ENCODE measurements at places on chromosomes 5 and 9.

DNA sequence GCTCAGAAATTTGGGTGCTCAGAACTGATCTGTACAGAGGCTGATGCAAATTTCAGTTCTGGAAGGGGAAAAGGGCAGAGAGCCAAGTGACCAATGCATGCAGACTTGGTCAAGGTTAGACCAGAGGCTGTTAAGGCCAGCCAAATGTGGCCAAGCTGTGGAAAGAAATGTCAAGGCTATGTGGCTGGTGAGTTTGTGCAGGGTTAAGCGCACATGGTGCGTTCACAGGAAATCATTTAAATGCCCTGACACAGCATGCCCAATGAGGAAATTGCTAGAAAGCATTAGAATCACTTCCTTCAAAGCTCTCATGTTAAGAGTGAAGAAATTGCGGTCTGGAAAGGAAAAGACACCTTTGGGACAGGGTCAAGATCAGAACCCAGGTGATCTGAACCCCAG is 58.0 kb downstream of the PTPN3 start:
- no peak for DNase-seq

- DNase-seq: no peak
These were observed 62.9 kb upstream of the PPARGC1B start for GRCh38 chr5:149667084-149667828.

DNA sequence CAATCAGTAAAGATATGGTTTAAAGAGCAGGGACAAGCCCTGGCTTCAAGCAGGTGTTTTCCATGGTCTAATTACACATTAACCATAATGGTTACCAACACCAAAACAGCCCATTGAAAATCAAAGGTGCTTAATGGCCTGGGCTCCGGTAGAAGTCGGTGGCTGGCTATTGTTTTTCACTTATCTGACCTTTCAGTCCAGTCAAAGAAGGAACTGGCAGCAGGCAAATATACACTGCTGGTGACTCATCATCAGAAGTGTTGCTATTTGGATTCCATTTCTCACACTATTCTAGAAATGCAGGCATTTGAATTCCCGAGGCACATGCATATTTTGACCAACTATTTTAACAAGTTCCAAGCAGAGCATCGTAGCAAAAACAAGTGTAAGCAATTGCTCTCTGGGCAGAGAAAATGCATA is 26.3 kb upstream of the GABRP start:
- DNase-seq: no peak

DNA sequence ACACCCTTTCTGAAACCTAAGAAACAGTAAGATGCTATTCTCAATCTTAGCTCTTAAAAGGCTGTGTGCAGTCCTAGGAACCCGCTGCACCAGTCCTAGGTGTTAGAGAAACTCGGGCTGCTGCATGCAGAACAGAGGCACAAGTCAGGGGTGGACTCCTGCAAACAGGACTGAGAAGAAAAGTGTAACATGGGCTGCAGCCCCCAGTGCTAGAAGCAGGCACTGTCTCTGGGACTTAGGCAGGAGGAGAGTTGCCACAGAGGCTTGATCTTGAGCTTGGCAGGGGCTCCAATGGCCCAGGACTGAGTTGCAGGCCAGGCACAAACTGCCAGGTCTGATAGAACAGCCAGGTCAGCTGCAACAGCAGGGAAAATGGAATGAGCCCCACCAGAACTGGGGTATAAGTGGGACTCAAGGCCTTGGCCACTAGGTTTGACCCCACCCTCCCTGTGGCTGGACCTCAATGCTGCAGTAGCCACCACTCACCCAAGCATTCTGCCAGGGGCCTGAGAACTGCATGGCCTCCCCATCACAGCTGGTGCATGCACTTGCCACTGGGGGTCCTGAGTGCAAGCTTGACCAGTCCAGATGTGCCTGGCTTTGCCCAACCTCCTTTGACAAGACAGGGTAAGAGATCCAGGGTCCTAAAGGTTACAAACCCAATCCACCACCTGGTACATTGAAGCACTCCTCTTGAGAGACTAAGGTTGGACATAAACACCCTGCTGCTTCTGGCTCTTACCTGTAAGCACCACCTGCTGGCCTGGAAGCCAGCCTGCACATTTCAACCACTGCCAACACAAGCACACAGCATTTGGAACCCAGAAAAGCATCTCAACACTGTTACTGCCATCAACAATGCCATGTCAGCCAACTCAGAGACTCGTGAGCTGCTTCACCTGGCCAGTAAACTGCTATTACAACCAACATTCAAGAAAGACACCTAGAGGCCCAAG is 103.3 kb downstream of the FBXL17 start:
- DNase-seq: no peak

- no peak for DNase-seq
These were observed 294.0 kb downstream of the ZNF608 start for GRCh38 chr5:124452412-124452811.

DNA sequence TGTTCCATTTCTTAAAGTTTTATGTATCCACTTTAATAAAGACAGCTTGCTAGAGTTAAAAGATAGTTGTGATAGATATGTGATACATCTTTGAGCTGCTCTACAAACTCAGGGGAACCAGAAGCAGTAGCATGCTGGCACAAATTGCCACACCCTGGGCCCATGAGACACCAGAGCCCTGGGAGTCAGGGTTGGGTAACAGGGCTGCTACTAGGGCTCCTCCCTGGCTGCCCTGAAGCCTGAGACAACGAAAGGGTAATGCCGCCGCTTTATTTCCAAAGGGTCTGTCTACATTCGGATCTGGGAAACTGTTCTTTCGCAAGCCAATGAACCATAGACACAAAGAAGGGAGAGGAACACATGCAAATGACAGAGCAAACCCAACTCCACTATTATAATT is 29.2 kb downstream of the PTPN3 start:
- no peak for DNase-seq

DNA sequence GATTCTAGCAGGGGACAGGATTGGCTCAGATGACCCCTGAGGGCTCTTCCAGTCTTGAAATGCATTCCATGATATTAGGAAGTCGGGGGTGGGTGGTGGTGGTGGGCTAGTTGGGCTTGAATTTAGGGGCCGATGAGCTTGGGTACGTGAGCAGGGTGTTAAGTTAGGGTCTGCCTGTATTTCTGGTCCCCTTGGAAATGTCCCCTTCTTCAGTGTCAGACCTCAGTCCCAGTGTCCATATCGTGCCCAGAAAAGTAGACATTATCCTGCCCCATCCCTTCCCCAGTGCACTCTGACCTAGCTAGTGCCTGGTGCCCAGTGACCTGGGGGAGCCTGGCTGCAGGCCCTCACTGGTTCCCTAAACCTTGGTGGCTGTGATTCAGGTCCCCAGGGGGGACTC is 2.9 kb upstream of the MYOZ3 start:
- no peak for DNase-seq

DNA sequence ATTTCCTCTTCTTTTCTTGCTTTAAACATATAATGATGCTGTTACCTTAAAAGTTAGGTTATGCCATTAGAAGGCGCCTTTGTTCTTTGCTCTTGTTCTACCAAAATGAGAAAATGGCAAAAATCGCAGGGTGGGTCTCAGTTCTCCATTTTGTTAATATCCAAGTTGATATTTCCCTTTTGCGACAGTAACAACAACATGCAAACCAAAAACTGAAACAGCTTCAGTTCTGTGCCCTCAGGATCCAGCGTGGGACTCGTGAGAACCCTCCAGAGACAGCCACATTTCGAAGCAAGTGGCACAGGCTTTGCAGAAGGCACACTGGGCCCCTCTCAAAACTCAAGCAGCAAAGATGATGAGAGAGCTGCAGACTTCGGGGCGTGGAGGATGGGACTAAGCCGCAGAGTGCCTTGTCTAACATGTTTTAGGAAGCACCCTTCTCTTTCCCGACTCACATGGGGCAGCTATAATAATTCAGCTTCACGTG is 33.0 kb upstream of the LCP2 start:
- DNase-seq: no peak

DNA sequence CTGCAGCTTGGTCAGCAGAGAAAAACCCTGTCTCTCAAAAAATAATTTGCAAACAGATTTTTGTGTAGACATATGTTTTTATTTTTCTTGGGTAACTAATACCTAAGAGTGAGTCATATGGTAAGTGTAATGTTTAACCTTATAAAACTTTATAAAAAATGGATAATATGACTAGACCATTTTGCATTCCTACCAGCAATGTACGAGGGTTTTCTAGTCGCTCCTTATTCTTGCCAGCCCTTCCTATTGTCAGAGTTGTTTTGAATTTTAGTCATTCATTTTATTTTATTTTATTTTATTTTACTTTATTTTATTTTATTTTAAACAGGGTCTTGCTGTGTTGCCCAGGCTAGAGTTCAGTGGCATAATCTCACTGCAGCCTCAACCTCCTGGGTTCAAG is 37.8 kb downstream of the RABGAP1 start:
- DNase-seq: no peak

DNA sequence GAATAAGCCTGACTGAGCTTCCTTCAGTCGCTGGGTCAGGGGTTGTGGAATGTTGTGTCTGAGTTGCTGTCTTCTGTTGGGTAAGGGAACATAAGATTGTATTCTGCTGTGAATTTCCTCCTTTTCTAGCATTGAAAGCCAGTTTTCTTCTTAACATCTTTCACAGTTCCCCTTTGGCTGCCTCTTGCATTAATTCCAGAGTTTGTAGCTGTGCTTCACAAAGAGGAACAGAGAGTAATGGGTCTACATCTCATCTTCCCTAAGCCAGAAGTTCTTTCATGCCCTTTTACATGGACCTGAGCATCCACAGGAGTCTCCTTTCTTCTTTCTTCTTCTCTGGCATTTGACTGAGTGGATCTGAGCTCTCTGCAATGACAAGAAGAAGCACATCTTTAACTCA is 686.8 kb downstream of the KCTD16 start:
- no peak for DNase-seq

- DNase-seq: no peak
These were observed 43.4 kb upstream of the CDKN2B start for GRCh38 chr9:22052376-22052945.

- no peak for DNase-seq
These were observed 96.2 kb downstream of the HSPA4 start for GRCh38 chr5:133147815-133148567.

DNA sequence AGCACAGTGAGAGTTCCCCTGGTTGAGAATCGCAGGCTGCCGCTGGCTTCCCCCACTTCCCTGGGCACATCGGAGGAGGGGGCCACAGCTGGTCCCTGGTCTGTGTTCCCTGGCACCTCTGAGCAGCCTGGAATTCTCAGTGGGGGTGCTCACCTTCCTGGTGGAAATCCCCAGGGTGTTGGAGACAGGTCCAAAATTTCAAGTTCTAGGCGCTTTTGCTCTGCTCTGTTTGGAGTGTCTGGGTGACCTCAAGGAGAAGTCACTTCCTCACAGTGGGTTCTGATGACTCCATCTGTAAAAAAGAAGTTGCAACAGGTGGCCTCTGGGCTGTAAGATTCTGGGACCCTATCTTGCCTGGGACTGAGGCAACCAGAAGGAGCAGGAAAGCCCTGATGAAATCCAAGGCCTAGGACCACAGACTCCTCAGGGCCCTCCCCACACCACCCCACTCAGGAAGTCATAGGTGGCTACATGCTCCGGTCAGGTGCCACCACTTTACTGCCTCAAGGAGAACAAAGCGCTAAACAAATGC is at the start of gene TRAF1:
TRAF1 (minus strand) TSS at position 400 of the 532 bp plus-strand sequence. CDS start 721 bp downstream, outside the sequence.
- no peak for DNase-seq

DNA sequence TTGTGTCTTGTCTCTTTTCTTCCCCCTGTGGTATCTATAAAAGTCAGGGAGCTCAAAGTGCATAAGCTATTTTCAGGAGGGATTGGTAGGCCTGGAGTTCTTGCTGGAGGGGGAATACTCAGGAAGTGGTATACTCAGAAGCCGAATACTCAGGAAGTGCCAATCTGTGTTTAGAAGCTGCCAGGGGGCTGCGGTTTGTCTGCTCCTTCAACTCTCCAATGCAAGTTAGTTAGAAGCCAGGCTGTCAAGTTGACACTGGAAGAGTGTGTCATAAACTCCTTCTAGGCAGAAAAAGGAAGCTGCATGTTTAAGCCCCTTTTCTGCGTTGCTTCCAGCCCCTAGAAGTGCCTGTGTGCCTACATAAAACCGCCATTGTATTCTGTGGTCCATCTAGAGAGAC is 366.5 kb downstream of the TAF11L14 start:
- DNase-seq: no peak

- DNase-seq: peak; percentile 27
These were observed 32.0 kb upstream of the ADAM19 start for GRCh38 chr5:157607371-157608161.

GRCh38 chr9:16257604-16258003 is 612.9 kb downstream of the BNC2 start:
- no peak for DNase-seq

- no peak for DNase-seq
These were observed 801.0 kb upstream of the NUDT12 start for GRCh38 chr5:104363567-104363966.

DNA sequence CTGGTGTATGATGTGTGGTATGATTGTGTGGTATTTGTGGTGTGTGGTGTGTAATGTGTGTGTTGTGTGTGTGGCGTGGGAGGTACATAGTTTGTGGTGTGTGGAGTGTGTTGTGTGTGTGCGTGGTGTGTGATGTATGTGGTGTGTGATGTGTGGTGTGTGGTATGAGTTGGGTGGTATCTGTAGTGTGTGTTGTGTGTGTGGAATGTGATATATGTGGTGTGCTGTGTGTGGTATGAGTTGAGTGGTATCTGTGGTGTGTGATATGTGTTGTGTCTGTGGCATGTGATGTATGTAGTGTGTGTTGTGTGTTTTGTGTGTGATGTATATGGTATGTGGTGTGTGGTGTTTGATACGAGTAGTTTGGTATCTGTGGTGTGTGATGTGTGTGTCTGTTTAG is 272.5 kb upstream of the IRX1 start:
- DNase-seq: no peak

DNA sequence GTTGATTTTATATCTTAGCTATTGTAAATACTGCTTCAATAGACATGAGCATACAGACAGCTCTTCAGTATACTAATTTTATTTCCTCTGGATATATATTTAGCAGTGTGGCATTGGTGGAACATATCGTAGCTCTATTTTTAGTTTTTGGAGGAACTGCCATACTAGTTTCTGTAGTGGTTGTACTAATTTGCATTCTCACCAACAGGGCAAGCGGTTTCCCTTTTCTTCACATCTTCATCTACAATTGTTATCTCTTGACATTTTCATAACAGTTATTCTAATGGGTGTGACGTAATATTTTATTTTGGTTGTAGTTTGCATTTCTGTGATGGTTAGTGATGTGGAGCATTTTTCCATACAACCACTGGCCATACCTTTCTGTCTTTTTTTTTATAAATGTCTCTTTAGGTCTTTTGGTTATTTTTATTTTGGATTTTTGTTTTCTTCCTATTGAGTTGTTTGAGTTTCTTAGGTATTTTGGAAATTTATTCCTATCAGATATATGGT is 32.5 kb downstream of the TAF11L14 start:
- DNase-seq: no peak

- no peak for DNase-seq
These were observed 244.7 kb downstream of the NPR3 start for GRCh38 chr5:32955814-32956213.
